ENCODE measurements at places on chromosomes 13 and 19.

- DNase-seq: no peak
Observed at GRCh38 chr13:25816239-25816638, 235.6 kb downstream of the SHISA2 start.

DNA sequence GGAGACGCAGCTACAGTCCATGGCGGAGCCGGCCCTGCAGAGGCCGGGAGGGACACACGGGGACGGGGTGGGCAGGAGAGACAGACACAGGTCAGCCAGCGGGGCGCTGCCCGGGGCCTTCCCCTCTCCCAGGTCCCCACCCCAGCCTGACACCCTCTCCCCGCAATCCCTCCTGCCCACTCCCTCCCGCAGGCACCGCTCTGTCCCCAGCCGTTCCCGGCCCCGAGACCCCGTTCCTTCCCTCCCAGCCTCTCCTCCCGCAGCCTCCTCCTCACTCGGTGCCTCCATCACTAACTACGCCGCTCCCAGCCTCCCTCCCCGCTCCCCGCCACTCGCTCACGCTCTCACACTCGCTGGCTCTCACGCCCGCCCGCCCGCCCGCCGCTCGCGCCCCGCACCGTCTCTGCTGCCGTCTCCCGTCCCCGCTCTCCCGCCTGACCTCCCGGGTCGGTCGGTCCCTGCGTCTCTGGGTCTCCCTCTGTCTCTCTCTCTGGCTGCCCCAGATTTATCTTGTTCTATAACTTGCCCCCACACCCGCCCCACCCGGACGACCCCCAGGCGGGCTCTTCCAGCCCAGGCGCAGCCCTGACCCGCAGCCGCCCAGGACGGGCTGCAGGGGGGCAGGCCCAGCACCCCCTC, 15.2 kb downstream of the ERFL start:
- DNase-seq: peak; percentile 75

- DNase-seq: no peak
Observed at GRCh38 chr13:77042566-77043177, 15.7 kb upstream of the FBXL3 start.

- DNase-seq: no peak
Observed at GRCh38 chr19:14718522-14719116, 28.8 kb downstream of the ZNF333 start.

- no peak for DNase-seq
Observed at GRCh38 chr13:65063753-65064152, 2166.4 kb downstream of the PCDH9 start.

GRCh38 chr13:93430381-93430780, 203.8 kb downstream of the GPC6 start:
- no peak for DNase-seq

- no peak for DNase-seq
Observed at GRCh38 chr13:58908019-58908679, 1255.6 kb downstream of the DIAPH3 start.

GRCh38 chr19:32173836-32174235, 171.6 kb upstream of the ZNF507 start:
- DNase-seq: no peak

- DNase-seq: no peak
Observed at GRCh38 chr19:8635422-8635821, 5.0 kb downstream of the NFILZ start.

GRCh38 chr13:40505196-40505595, 161.2 kb downstream of the FOXO1 start:
- DNase-seq: no peak

DNA sequence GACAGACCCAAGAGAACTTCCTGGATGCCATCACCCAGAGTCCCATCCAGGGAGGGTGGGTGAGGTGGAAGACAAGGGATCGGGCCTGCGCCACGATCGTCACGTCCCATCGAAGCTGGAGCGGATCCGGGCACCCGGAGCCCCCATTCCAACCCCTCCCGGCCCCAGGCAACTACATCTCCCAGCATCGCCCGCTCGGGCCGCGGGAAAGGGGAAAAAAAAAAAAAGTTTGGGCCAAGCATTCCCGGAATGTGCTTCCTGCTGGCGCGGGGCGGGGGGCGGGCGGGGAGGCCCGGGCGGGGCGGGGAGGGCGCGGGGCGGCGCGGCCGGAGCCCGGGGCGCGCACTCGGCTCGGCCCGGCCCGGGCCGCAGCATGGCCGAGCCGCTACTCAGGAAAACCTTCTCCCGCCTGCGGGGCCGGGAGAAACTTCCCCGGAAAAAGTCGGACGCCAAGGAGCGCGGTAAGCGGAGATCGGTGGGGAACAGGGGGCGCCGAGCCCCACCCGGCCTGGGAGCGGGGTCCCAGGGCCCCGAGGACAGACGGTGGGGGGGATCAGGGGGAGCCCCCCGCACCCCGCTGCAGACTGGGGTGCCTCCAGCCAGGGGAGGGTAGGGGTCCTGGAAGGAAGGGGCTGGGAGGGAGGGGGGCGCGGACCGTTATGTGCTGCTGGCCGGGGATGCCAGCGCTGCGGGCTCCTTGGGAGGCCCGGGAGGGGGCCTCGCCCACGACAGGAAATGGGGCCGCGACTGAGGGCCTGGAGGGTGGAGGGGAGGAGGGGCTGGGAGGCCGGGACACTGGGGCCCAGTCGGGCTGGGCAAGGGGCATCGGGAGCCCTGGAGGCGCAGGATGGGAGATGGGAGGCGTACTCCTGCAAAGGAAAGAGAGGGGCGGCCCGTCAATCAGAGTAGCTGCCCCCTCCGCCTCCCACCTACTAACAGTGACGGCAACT, at the start of gene SYDE1:
Gene SYDE1 (plus strand): TSS at position 341 of the 950 bp plus-strand sequence. CDS start 33 bp downstream, at position 374.
- peak; percentile 88 for DNase-seq

DNA sequence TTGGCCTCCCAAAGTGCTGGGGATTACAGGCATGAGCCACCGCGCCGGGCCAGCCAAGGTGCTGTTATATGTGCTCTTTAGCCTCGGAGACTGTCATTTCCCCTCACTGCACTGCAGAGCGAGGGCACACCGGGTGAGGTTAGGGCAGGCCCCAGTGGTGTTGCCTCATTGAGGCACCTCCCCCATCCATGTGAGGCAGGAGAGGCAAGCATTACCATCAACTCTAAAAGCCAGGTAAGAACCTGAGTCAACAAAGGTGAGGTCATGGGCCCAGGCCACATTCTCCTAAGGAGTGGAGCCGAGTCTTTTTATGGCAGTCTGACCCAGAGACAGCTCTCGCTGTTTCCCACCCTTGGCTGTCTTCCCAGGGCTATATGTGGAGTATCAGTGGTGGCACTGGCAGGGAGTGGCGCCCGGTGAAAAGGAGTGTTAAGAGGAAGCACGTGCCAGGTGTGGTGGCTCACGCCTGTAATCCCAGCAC, 10.9 kb downstream of the B3GNT8 start:
- no peak for DNase-seq

DNA sequence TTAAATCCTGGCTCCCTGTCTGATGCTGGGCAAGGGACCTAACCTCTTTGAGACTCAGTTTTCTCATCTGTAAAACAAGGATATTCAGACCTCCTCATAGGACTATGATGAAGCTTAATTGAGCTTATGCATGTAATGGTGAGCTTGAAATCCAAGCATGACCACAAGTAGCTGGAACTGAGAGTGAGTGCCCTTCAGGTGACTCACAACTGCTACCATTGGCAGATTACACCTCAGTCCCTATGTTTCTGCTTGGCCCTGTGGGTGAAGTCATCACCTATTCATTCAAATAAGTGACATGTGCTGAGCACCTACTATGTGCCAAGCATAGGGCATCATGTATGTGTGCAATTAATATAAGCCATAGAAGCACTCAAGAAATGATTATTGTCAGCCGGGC, 25.7 kb downstream of the NOVA2 start:
- no peak for DNase-seq

- DNase-seq: no peak
Observed at GRCh38 chr19:2774953-2775555, 8.0 kb downstream of the SGTA start.

DNA sequence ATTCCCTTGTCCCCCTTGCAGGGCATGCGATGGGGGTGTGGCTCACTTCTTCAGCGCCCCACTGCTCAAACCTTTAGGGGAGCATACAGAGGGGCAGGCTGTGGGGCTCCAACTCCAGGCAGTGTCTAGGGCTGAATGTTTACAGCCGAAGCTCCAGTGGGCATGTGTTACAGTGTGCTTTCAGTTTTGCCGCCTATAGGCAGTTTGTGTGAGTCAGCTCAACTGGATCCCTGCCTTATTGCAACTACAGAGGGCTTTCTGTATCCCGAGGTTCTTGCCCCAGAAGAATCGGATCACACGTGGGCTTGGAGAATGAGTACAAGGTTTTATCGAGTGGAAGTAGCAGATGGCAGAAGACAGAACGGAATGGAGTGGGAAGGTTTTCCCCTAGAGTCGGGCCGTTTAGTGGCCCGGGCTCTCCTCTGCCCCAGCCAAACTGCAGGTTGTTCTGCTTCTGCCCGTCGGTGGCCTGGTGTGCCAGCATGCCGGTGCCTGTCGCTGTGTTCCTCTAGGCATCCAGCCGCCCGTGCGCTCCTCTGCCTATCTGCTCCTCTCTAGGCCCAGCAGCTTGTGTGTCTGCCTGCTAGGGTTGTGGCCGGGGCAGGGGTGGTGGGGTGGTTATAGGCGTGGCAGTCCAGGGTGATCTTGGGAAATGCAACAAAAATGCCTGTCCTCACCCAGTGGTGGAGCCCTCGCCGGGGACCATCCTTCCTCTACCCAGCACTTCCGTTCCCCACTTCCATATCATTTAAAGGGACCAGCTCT, 435.9 kb upstream of the SGCG start:
- DNase-seq: no peak

DNA sequence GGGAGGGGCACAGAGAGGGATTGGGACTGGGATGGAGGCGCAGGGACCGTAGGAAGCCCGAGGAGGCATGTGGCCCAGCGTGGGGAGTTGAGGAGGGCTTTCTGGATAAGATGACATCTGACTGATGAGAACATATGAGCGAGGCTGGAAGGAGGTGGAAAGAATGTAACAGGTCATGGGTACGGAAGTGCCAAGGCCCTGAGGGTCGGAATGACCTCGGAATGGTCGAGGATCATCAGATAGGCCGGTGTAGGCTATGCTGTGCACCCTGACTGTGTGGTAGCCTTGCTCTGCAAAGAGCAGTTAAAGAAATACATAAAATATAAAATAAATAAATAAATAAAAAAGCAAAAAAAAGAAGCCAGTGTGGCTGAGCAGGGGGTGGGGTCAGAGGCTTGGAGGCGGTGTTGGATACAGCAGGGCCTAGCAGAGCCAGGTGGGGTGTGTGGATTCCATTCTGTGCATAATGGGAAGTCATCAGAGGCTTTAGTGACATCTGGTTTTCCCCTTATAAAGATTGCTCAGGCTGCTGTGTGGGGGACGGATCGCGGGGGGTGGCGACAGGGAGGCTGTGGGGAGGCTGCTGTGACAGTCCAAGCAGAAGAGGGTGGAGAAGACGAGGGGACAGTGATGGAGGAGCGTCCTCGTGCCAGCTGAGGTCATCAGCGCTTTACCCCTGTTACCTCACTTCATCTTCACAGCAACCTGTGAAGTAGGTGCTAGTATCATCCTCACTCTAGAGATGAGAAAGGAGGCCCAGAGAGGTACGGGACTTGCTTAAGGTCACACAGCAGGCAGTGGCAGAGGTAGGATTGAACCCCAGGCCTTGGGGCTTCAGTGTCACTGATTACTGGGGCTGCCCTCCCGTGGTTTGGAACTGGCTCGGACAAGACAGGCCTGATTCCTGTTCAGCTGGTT, 5.0 kb downstream of the PAK4 start:
- DNase-seq: peak; percentile 58

DNA sequence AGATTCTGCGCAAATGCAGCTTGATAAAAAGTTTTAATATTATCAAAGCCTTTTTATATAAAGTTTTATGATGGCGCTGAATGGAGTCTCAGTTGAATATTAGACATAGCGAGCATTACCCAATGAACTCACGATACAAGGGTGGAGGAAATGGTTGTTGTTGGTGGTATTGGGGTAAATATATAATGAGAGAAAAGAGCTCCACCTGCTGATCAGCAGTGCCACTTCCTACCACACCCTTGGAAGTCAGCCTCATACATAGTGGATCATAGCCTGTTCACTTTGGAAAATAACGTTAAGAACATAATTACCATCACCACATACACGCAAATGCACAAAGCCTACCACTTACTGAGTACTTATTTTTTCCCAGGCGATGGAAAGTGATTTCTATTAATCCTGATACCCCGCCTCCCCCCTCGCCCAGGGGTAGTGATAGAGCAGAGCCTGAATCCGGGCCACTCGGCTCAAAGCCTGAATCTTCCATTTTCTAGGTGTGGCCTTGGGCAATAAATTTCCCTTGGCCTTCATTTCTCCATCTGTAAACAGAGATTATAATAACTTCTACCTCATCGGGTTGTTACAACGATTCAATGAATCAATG, 358.3 kb downstream of the KLF5 start:
- peak; percentile 9 for DNase-seq

- DNase-seq: peak; percentile 44
Observed at GRCh38 chr19:47111006-47111621, 2.5 kb downstream of the ZC3H4 start.

- no peak for DNase-seq
Observed at GRCh38 chr19:48573163-48573505, 21.2 kb downstream of the SULT2B1 start.

GRCh38 chr19:13899393-13899792, 6.5 kb downstream of the BRME1 start:
- DNase-seq: no peak

DNA sequence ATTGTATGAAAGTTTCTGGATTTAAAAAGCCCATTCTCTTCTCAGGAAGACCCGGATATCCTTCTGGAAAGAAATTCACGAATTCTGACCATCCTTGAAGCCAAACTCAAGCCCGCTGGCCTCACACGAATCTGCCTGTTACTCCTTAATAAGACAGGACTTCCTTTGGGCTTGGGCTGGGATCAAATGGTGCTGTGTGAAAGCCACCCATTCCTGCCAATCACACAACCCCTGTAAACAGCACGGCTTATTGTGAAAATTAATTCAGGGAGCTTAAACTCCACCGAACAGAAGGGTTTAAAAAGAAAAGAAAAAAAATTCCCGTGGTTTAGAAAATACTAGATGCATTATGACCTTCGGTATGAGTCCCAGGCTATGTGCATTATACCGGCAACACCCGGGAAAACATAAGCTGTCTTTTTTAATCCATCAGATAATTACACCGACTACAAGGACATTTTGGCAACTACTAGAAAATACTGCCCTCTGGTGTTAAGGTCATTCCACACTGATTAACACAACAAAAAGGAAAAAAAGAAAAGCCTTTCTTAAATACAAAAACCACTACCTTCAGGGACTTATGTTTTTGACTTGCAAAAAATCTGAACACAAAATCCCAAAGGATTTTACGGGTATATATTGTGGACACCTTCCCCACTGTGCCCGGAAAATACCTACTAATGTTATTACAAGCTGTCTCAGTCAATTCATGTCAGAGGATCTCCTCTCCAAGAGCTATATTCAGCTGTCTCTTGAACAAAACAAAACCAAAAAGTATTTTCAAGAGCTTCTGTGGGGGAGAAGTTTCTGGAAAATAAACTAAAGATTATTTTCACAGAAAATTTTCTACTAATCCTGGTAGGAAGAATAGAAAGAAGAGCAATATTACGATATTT, 76.0 kb upstream of the LSM14A start:
- peak; percentile 72 for DNase-seq
